Fibroblast of skin of right quadriceps (primary cell): ENCODE measurements at places on chromosomes 6 and 20.
A peak's percentile ranks its signal among the peaks of the same experiment; 100 is the strongest.

- peak; percentile 92 for DNase-seq
These were observed 161.2 kb downstream of the KLHL32 start for GRCh38 chr6:97085772-97086171.

DNA sequence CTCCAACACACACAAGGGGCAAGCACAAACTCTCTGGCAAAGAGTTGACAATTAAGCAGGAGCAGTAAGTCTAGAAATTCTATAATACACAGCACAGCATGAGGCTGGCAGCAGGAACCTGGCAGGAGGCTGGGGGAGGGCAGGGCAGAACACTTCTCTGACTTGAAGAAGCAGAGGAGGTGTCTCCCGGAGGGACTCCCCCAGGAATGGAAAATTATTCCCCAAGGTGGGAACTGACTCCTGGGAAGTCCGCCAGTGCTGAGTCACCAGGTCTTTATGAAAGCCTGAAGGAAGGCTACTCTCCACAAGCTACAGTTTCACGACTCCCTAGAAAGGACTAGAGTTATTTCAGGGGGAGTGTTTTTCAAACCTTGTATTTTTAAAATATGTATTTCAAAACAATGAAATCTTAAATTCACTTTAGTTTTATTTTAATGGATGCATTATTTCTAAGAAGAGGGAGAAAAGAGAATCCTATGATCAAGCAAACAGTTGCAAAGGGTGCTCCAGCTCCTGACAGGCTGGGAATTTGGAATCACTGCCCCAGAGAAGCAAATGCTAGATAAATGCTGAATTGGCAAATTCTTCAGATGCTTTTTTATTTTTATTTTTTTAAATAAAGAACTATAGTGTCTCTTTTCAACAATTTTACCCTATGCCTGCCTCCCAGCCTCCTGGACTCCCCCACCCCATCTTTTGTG is 192.8 kb downstream of the LY86 start:
- peak; percentile 90 for DNase-seq

- no peak for DNase-seq
These were observed 11.5 kb upstream of the CST3 start for GRCh38 chr20:23649242-23649641.

- DNase-seq, result no peak
These were observed 98.6 kb downstream of the OGFRL1 start for GRCh38 chr6:71387179-71387578.

GRCh38 chr6:135269481-135269891 is 88.4 kb downstream of the MYB start:
- no peak for DNase-seq

GRCh38 chr6:137904822-137905617 is 38.0 kb downstream of the TNFAIP3 start:
- DNase-seq, result peak; percentile 57

GRCh38 chr20:47568019-47568418 is 66.3 kb downstream of the NCOA3 start:
- DNase-seq, result peak; percentile 68

DNA sequence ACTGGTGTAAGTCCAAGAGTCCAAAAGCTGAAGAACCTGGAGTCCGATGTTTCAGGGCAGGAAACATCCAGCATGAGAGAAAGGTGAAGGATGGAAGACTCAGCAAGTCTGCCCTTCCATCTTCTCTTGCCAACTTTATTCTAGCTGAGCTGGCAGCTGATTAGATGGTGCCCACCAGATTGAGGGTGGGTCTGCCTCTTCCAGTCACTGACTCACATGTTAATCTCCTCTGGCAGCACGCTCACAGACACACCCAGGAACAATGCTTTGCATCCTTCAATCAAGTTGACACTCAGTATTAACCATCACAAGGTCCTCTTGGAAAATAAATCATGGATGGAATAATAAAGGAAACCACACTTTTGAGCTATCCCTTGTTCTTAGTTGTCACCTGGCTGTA is 121.2 kb downstream of the MAP3K7 start:
- no peak for DNase-seq

DNA sequence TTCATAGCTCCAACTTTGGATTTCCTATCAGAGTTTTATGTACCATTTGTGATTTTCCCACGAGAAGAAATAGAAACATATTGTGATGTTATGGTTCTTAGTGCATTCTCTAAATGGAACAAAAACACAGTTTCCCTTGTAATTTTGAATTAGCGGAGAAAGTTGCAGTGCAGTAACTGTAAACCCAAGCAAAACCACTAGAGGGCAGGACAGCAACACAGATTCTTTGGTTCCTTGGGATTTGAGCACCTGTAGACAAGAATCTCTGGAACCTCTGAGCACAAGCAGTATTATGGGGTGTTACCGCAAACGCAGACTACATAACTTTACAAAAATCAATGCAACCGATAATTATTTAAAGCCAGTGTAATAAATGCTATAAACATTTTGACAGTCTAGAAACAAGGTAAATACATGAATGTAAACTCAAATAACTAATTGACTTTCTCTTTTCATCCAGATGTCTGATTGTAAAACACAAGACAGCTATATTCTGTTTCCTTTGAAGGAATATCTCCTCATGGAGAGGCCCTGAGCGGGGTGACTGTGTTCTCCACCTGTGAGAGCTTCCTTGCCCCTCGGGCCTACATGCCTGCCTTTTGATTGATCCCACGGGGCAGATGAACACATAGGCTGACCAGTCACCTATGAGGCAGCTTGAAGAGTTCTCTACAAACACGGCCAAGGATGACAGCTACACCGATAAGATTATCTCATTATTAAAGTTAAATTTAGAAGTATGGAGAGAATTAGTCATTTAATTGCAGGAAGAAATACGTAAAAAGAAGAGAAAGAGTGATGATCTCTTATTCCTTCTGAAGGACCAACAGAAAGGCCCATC is 67.5 kb upstream of the COL21A1 start:
- DNase-seq, result peak; percentile 44

GRCh38 chr20:2379511-2380229 is 1.0 kb upstream of the TGM6 start:
- DNase-seq, result no peak

- DNase-seq, result no peak
These were observed 359.8 kb downstream of the ZFAND3 start for GRCh38 chr6:38179300-38179699.

DNA sequence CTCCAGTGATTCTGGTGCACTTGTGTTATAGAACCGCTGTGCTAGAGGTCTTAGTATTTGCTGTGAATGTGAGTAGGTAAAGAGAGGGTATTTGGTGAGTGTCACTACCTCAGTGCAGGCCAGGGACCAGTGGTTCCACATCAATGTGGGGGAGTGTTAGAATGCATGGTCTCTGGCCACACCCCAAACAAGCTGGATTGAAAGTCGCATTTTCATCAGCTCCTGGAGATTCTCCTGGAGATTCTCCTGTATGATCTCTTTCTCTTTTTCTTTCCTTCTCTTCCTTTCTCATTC is 26.8 kb upstream of the BCAS1 start:
- DNase-seq, result no peak

GRCh38 chr6:17650656-17651309 is 50.7 kb downstream of the FAM8A1 start:
- DNase-seq, result no peak
